ENCODE measurements at places on chromosomes 5 and 9.

DNA sequence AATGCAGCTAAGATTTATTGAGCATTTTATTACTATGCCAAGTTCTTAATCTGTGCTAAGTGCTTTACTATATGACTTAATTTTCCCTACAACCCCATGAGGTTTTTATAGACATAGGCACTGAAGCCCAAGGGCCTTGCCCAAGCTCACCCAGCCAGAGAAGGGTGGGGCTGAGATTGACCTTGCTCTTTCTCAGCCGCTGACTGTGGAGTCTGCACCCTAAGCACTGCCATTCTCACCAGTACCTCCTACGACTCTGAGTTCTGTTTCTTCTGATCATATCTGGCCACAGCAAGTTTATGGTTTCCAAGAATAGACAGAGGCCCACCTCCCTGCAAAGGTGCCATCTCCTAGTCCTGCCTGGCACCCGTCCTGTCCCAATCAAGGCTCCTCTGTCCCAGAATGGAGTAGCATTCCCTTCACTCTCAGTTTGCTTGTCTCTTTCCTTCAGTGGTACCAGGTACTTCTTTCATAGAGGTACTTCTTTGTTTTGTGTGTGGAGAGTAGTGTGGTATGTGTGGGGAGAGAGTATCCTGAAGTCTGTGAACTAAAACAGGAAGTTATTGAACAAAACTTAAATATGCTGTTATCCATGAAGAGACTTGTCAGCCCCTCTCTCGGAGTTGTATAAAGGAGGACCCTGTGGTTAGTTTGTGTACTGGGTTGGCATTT is 42.6 kb downstream of the CSF1R start:
- no peak for DNase-seq

DNA sequence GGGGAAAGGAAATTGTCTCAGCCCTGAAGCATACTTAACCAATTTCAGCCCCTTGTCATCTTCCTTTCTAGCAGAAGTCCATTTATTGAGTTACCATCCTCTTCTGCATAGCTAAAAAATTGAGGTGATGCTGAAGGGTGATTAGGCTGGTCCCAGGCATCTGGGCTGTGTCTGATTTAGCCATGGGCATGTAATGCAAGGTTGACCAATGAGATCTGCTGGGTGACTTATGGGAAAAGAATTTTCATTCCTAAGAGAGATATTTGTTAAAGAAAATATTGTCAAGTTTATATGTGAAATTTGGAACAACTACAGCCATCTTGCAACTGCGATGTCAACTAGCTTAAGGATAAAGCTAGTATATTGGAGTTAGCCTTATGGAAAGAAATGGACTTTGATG is 5.1 kb downstream of the ITGA2 start:
- peak; percentile 50 for DNase-seq

DNA sequence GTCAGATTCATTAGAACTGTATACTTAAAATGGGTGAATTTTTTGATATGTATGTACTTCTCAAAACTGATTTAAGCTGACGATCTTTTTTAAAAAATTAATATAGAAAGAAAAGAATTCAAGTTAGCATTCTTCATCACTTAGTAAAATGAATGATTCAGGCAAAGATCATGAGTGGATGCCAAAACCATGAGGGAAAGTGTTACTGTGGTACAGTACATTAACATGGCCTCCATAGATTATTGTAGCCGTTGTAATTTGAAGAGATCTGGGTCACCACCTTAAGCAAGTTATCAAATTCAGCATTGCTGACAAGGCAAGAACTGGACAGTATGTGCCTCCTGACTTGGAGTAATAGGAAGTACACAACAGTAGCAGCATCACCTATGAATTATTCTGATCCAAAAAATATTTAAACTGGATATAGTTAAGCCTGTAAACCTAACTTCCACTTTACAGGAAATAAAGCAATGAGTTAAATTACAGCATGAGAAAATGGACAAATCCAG is 29.7 kb downstream of the C9orf85 start:
- DNase-seq, result peak; percentile 76

DNA sequence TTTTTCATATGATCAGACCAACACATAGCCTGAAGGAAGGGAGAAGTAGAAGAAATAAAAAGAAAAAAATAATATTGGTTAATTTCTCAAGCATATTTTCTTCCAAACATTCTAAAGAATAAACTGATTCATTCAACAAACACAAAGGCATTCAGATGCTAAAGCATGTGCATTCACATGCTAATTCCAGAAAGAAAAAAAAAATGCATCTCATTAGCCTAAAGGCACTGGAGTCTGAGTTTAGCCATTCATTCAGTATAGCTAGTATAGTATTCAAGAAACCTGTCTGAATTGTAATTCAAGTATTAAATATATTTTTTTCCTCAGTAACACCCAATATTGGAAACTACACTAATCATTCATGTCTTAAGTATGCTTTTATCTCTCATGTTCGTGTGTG is 61.0 kb upstream of the FER start:
- no peak for DNase-seq

DNA sequence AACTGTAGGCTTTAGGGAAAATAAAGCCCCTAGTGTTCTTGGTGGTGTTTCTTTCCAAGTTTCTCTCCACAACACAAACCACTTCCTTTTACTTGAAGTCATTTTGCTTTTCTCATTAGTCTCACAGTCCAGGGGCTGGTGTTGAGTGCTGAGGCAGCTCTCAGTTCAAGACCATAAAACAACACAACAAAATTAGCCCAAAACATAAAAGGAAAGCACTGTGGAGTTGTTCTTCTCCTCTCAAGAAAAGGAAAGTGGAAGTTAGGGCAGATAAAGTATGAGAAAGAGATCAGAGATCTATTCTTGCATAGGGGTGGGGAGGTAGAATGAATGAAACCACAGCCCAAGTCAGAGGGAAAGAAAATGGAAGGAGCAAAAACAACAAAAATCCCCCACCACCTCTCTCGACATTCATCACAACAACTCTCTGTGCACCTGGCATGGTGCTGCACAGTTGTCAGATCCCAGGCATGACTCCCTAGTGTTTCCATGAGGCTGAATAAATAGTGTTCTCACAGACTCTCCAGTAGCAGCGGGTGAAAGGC is 569.9 kb downstream of the RAB3C start:
- DNase-seq, result no peak

- DNase-seq, result peak; percentile 10
These were observed 621 bp downstream of the CEP72 start for GRCh38 chr5:612498-613424.

GRCh38 chr5:180026320-180026719 is 45.2 kb downstream of the RNF130 start:
- DNase-seq, result peak; percentile 81

DNA sequence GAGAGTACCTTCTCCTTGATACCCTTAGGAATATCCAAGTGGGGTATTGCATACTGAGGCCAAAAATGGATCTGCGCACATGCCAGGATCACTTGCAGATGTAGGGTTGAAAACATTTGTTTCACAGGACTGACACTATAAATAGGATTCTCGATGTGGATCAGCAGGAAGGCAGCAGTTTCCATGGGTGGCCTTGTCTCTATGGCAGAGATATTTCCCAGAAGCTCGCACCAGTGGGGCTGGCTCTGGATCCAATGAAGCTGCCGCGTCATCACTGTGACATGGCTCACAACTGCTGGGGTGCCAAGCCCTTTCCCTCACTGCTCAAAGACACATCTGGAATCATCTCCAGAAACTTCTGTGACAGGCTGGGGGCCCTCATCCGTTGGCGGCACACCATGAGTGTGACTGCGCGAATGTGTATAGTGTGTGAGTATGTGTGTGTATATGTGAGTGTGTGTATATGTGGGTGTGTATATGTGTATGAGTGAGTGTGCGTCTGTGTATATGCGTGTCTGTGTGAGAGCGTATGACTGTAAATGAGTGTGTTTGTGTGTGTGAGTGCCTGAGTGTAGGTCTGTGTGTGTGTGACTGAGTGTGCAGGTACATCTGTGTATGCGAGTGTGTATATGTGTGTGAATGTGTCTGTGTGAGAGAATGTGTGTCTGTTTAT is 182.5 kb downstream of the GAS1 start:
- no peak for DNase-seq

GRCh38 chr5:7754997-7755596 is 95.8 kb downstream of the CFAP90 start:
- DNase-seq, result peak; percentile 36

- DNase-seq, result no peak
These were observed 56.7 kb downstream of the APC start for GRCh38 chr5:112794410-112794809.

Data from iris pigment epithelial cell (primary cell).